ENCODE measurements at places on chromosomes 3 and 15.

DNA sequence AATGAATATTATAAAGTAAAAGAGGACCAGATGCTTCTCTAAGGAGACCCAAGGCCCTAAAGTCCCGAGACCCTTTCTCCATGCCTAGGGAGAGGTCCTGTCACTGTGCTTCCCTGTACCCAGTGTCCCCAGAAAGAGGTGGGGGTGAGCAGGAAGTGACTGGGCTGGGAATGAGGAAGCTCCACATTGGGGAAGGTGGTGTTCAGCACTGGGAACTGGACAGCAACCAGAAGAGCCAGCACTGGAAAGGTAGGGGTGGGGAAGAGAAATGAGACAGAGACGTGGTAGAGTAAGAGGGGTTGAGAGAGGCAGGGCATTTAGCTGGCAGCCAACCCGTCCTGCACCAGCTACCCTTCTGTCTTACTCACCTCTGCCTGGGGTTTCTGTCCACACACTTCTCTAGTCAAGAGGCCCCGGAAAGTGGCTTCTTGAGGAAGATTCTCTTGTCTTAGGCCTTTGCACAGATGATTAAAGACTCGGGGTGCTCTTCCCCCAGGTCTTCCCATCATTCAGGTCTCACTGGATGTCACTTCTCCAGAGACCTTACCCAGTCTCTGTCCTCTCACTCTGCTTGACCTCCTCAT, 12.2 kb downstream of the RRP9 start:
- DNase-seq = no peak

DNA sequence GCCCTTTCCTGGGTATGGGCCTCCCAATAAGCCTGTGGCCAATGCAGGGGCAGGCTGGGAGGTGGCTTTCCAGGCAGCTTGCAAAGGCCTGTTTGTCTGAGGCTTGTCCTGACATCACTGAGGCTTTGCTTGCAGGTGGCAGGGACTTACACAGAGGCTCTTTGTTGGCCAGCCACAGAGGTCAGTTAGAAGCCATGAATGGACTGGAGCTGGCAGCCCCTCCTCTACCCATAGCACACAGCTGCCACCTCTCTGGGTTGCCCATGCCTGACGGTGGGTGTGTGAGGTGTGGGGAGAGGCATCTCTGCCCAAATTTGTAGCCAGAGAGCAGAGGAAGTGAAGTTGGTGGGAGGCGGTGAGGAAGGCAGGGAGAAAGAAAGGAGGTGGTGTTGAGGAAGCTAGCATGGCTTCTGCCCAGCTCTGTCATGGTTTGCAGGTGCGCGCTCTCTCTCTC, 17.1 kb downstream of the LIMD1 start:
- no peak for DNase-seq

DNA sequence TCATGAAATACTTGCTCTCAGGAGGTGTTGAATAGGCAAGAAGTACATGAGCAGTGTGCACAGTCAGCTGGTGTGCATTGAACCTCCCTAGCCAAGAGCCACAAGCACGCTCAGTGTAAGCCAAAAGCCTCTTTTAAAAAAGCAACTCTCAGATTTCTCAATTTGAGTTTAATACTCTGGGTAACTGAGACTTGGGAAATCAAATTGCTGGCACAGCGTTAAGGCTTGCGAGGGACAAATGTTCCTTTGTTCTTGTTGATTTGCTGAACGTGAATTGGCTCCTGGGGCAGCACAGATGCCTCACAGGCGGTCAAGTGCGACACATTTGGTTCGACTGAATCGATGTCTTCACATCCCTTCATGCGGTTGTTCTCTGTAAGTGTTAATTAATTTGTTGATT, at the start of gene FAM240A:
Gene FAM240A (plus strand): TSS at position 202 of the 400 bp plus-strand sequence. CDS start 159 bp downstream, at position 361.
- no peak for DNase-seq

DNA sequence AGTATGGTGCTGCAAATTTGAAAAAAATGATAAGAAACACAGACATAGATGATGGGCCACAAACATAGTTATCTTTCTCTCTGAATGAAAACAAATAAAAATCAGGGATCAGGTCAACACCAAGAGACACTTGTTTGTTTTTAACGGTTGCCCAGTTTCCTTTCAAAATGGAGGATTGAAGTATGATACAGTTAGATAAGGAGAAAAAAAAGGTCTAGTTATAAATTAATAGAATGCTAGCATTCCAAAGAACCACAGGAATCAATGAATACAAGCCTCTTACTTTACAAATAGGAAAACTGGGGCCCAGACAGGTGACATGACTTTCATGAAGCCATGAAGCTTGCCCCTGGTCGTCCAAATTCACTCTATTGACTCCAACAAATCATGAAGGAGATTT, 305.1 kb downstream of the ZNF621 start:
- no peak for DNase-seq

- DNase-seq = no peak
Measured at GRCh38 chr3:72390841-72391240, 457.4 kb downstream of the SHQ1 start.

DNA sequence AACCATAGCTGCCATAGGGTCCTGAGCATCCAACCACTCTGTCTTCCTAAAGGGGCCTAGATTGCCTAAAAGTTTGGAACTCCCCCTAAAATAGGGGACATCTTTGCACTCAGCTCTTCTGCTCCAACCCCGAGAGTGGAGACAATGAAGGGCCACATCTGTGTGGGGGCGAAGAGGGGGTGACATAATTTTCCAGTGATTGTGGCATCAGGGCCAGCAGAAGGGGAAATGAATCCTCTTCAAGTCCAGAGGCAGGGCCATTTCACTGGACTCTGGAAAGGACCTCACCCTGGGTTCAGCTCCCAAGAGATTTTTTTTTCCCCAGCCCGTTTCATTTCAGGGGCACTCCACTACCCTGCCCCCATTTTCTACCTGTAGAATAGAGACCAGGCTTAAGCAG, 4.6 kb upstream of the ANKRD63 start:
- no peak for DNase-seq

DNA sequence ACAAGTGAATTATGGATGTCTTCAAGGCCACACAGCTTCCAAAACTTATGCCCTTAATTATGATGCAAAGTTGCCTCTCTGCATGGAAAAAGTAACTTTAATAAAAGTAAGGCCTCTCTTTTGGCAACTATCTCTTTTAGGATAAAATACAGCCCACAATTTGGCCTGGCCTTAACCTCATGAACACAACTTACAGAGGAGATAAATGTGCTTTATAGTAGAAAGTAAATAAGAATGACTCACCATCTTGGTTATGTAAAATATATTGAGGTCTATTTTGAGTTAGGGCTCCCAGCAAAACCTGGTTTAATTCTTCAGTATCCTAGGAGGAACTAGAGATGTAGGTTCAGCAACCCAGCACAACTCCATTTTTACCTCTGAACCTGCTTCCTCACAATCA, 164.0 kb downstream of the ROBO2 start:
- no peak for DNase-seq

DNA sequence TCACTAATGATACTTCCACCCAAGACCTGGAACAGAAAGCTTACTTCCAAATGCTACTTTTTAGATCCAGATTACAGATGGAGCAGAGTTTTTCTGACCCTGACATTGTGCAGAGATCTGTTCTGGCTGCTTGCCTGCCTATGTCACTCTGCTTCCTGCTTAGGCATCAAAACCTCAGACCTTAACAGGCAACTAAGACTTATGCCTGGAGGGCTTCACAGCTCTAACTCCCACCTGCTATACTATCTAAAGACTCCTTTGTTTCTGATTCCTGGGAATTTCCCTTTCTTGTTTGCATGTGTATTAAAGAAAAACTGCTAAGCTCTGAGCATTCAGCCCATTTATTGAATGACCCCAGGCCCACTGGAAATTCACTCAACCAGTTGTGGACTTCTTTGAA, 157.4 kb upstream of the NPHP3 start:
- DNase-seq = no peak

DNA sequence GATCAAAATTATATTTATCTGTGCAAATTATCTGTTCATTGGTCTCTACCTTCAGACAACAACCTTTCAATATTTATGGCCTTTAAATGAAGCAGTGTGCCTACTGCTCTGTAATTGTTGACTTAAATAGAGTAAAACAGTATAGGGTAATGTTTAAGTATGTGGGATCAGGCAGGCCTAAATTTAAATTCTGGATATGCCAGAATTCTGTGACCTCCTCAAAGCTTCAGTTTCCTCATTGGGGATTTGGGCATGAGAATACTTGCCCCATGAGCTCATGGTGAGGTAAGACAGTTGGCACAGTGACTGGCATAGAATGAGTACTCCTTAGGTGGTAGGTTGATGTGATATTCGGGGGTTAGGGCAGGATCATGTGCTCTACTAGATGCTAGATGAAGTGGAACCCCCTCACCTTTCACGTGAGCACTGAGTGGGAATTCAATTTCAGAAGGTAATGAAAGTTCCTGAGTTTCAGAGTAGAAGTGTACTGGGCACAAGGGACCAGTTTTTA, 14.9 kb downstream of the ARL8B start:
- no peak for DNase-seq

DNA sequence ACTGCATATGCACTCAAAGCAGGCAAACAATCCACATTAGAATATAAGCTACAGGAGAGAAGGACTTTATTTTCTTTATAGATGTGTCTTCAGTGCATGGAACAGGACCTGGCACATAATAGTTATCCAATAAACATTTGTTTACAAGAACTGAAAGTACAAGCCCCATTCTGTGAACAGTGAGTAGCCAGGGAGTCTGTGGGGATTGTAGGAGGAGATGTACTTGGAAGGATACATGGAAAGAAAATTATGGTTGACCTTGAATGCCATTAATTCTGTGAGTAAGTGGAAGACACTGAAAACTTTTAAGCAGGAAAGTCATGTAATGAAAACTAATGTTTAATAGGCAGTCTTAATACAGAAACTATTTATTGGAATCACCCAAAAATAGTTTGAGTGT, 28.3 kb downstream of the MASP1 start:
- DNase-seq = no peak

DNA sequence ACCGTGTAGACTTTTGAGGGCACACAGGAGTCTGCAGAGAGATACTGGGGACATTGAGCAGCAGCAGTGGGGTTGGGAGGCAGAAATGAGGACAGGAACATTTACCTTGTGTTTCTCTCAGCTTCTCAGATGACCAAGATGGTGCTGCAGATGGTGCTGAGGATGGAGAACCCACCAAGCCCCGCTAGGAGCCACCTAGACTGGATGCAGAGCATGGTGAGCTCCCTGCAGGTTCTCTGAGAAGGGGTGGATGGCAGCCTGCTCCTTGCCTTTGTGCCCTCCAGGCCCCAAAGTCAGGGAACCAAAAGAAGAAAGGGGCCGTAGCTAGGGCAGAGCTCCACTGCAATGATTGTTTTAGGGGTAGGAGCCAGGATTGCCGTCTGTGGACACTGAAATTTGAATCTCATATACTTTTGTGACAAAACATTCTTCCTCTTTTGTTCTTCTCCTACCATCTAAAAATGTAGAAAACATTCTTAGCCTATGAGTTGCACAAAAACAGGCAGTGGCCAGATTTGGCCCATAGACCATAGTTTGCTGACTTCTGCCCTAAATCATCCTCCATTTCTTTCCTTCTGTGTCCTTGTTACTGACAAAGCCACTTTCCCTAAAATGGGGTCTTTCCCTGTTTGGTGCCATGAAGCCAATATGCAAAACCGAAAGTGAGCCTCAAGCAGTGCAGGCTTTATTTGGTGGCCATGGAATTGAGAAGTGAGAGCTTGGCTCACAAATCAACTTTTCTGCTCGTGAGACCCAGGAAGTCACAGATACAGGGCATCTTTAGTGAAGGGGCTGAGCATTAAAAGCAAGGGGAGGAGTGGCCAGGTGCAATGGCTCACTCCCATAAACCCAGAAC, 11.9 kb upstream of the MUC20 start:
- DNase-seq = no peak

DNA sequence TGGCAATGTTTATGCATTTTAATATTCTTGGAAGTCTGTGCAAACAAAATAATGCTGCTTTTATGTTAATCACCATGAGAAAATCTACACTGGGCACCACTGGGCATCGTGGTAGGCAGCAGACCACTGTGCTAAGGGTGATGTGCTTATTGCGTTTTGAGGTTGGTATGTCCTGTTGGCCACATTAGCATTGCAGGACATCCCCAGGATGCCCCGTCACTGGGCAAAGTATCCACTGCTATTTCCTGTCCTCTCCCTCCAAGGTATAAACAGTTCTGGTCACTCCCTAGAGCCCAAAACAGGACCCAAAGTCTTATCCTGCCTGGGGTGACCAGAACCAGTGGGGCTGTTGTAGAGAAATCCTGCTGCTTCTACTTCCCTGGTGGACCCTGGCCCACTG, 284.2 kb upstream of the ROPN1 start:
- no peak for DNase-seq

DNA sequence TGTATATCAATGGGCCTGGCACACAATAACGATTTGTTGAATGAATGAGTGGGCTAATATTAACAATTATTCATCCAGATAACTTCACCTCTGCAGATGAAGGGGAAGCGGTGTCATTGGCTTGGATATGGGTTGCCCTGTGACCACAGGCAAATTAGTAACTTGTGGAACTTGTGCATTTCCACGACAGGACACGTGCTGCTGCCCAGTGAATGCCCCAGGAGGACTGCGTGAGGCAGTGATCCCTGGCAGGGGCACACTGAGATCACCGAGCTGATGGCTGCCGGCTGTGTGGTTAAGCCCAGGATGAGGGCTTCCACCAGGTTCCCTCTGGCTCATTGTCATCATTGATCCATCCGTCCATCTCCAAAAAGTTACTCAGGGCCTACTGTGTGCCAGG, 84.1 kb upstream of the HACD2 start:
- DNase-seq = no peak

DNA sequence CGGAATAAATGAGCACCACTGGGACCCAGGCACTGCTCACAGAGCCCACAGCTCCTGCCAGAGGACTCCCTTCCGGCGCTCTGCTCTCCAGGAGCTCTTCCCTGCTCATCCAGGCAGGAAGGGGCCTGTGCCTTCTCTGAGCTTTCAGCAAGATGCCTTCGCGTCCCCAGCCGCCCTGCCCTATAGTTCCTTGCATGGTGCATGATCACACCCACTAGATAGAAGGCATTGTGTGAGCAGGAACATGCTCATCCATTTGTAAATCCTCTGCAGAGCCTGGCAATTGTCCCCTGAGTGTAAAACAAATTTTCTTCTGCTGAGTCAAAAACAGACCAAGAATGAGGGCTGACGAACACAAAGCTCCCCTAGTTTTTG, 181.6 kb downstream of the MEGF11 start:
- DNase-seq = no peak

DNA sequence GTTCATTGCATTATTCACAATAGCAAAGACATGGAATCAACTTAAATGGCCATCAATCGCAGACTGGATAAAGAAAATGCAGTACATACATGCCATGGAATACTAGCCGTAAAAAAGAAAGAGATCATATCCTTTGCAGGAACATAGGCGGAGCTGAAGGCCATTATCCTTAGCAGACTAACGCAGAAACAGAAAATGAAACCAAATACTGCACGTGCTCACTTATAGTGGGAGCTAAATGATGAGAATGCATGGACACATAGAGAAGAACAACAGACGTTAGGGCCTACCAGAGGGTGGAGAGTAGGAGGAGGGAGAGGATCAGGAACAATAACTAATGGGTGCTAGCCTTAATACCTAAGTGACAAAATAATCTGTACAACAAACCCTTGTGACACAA, 57.9 kb downstream of the RASA2 start:
- no peak for DNase-seq

DNA sequence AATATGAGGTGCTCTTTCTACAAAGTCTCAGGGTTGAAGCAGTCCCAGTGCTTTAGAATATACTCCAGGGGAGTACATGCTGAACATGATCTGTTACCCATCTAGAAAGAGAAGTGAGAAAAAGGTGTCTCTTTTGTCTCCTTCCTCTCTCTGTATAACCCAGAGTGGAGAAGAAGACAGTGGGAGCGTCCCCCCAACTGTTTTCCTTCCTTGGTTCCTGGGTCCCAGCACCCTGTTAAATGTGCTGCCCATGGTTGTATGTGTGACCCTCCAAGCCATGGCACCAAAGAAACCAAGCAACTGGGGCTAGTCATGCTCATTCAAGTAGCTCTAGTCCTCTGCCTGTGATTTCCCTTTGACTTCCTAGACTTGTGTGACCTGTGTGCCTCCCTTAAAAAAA, 683.7 kb downstream of the TBL1XR1 start:
- no peak for DNase-seq
